ENCODE measurements at places on chromosomes 7 and 10.

DNA sequence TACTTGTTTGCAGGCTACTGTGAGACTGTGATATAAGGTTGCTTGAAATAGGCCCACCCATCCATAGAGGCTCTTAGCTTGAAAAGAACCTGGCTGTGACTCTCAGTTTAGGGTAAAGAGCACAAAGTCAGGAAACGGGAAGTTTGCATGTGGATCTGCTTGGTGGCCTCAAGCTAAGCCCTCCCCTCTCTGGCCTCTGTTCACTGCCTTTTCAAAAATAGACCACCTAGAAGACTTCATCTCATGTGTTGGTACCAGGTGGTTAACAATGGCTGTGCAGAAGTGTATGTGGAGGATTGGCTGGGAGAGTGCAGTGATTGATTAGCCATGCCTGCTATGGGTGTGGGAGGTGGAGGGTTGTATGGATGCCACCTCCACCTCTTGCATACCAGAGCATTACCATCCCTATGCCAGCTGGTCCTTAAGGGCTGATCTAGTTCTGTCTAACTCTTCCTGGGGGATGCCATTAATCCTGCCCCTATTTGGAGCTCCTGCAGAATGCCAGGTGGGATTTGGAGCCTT, 122.0 kb downstream of the ZMIZ1 start:
- DNase-seq, result no peak

- peak; percentile 73 for DNase-seq
These were observed 40.0 kb upstream of the SORBS1 start for GRCh38 chr10:95601116-95601719.

- DNase-seq, result no peak
These were observed 11.1 kb downstream of the CDK14 start for GRCh38 chr7:90607196-90607595.

DNA sequence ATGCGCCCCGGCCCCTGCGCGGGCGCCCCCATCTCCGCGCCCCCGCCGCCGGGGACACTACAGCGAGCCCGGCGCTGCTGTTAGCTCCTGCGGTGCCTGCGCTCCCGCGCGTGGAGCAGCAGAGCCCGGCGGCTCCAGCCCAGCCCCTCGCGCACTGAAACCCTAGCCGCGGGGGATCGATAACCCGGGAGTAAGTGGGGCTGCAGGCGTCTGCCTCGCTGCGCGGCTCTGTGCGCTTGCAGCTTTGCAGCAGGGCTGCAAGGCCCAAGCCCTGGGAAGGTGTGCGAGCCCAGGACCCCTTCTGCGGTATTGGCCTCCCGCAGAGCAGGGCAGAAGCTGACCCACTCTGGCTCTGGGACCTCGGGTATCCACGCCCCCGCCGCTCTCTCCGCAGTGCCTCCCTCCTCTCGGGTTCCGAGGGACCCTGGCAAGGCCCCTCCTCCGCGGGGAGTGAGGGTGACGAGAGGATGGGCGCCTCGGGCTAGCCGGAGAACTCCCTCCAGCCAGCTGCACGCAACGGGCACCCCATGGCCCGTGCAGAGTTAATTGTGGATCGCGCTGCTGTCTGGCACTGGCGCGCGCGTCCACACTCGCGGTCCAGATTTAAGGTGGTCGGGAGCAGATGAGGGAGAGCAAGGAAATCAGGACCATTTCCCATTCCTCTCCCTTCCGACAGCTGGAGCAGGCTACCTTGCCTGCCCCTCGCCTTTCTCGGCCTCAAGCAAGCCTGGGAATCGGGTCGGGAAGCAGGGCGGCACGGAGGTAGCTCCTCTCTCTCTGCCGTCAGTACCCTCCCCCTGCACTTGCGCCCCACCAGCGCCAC, 2.1 kb downstream of the SHH start:
- DNase-seq, result no peak

GRCh38 chr10:117454502-117454901, 79.3 kb upstream of the PDZD8 start:
- no peak for DNase-seq

DNA sequence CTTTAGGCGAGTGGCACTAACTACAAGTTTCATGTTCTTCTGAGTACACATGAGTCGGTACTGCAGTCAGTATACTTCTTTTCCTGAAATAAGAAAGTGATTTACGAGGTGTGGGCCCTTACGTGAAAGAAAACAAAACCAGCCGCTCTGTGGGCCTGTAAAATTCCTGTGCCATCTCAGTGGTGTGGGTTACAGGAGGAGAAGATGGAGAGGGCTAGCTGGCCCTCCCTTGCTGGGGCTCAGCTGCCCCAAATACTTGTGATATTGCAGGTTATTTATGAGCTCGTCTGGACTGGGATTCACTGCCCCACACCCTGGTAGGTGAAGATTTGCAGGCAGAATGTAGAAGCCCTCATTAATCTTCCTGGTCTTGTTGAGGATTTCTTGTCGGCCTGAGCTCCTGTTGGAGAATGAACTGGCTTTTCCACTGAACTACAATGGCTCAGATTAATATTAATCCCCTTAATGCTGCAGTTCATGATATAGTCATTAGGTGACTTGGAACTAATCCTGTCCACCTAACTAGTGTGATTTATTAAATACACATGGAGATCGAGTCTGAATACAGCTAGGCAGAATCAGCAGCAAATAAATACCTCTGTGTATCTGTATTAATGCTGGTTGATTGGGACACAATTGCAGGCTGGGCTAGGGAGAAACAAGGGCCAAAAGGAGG, 68.0 kb downstream of the GBF1 start:
- no peak for DNase-seq

Measured in midbrain (tissue), 1 donor.